ENCODE measurements at places on chromosomes 2 and 18.

DNA sequence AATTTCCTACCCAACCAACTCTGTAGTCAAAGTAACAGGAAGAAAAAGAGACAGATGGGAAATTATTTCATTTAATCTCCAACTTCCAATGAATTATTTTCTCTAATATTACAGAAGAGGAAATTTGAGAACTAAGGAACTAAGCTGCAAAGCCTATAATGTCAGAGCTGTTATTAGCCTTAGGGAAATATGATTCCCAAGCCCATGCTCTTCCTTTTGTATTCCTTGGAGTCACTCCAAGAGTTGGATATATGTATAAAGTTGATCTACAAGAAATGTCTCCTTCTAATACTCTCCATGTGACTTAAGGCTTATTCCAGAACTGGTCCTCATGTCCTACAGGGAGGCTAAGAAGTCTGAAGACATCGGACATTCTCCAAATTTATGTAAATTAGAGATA is 31.6 kb upstream of the VWC2L start:
- DNase-seq = no peak

GRCh38 chr2:42186366-42186765 is 17.2 kb downstream of the EML4 start:
- DNase-seq = no peak

GRCh38 chr2:234348081-234348480 is 148.8 kb downstream of the ARL4C start:
- no peak for DNase-seq

GRCh38 chr2:60530660-60531281 is 22.7 kb downstream of the BCL11A start:
- DNase-seq = no peak

- DNase-seq = no peak
Observed at GRCh38 chr2:121031568-121032340, 253.2 kb downstream of the TFCP2L1 start.

DNA sequence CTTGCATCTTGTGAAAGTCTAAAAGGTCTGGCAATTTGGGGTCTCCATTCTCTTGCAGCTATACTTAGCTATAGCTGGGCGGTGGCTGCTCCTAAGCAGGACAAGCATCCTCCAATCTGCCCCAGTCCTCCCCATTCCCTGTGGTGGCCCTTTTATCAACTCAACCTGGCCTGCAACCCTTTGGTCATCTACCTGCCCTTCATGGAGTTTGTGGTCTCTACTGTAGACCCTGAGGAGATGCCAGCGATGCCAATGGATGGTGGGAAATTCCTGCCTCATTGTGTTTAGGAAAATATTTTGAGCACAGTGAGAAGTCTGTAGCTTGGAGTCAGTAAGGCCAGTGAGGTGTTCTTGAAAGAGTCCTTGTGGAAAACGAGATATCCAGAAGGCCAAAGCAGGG is 143.4 kb downstream of the CAPN13 start:
- DNase-seq = no peak

DNA sequence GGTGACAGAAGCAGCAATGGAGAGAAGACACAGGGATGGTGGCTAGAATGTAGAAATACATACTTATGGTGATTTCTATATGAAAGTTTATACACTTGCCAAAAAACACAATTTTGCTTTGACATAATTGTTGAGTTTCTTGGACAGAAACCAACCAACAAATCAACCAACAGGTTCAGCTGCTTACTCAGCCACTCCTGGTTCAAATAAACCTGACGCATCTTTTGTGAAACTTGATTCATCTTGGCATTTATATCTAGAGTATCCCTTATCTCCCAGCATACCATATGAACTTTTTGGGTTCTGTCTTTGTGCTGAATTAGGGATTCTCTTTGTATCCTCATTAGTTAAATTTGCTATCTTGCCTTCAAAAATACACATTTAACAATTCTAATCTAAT is 54.1 kb upstream of the ERBB4 start:
- no peak for DNase-seq

DNA sequence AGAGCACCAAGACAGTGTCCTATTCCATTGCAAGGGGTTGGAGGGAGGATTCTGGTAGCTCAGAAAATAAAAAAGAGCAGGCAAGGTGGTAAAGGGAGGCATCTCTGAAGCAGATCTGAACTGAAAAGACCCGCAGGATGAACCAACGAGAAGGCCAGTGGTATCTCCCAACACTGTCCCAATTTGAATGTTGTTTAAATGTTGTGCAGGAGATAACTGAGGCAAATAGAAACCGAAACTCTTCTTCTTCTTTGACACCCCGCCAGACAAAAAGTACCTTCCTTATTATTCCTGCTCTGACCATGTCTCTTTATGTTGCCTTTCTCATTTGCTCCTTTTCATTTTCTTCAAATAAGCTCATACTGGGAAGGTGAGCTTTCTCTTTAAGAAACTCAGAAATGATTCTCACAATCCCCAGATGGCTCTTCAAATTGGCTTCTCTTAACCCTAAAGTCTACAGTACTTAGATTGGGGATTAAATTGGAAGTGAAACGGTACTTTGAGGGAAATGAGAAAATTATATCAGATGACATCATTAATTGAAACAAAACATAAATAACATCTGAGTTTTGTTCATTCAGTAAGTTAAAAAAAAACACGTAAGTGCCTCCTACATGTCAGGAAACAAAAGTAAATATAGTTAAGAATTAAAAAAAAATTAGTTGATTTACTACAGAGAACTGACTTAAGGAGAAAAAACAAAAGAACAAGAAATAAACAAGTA is 143.6 kb downstream of the WDPCP start:
- no peak for DNase-seq

DNA sequence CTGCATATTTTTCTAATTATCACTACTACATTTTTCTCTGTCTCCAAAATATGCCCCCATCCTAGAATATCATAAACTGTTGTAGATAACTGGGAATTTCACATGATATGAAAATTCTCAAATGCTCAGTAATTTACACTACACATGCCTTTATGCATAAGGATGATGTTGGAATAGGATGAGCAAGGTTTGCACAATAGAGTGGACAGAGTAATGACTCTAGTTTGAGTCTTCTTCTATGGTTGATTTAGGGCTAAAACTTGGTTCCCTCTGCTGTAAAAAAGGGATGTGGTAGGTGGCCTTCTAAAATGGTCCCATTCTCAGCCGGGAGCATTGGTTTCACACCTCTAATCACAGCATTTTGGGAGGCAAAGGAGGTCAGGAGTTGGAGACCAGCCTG is 129.9 kb downstream of the BCL11A start:
- DNase-seq = no peak

All from stimulated activated CD8-positive, alpha-beta memory T cell treated with anti-CD3 and anti-CD28 coated beads, Interleukin-4, amount 100 ng/mL, for 1 hour (primary cell).